ENCODE measurements at places on chromosomes 16 and 17. TPM values are rescaled to one million over a fixed set of nuclear protein-coding genes. Genes with fewer than 3 reads are reported as not detected.

Gene ASB16
- total RNA-seq, result not detected

DNA sequence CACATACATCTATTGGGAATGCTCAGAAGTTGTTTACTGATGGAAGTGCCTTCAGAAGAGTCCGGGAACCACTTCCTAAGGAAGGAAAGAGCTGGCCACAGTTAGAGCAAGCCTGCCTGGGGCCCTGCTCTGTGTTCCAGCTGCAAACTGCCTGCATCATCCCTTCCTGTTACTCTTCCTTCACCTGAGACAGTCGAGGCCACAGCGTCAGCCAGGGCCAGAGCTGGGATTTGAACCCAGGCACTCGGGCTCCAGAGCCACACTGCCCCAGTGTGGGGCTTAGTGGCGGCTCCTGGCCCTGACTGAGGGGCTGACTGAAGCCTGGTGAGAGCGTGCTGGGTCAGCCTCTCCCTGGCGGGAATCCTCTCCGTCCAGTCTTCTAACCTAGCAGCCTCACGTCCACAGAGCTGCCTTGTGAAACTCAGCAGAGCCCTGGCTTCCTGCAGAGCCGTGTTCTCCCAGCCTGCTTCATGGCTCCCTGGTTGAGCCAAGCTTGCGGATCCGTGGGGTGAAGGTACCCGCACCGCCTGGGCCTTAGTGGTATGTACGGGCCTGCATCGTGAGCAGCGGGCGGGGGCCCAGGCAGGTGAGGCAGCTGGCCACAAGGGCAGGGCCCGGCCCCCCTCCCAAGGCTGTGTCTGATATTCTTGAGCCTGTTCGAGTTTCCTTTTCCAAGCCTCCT lies 4.6 kb upstream of the C17orf99 start:
- H3K27ac ChIP-seq, result no peak overlapping the region
- no peaks in the 10 kb centered on the region for H3K36me3 ChIP-seq
- no peaks in the 10 kb centered on the region for H3K4me1 ChIP-seq
- H3K4me3 ChIP-seq, result no peak overlapping the region
- no peaks in the 10 kb centered on the region for H3K27me3 ChIP-seq

GRCh38 chr16:1097800-1098199 lies 1.8 kb upstream of the C1QTNF8 start:
- no peaks in the 10 kb centered on the region for H3K4me1 ChIP-seq
- no peaks in the 10 kb centered on the region for H3K36me3 ChIP-seq
- peaks cover 10% of the 10 kb centered on the region for H3K27me3 ChIP-seq
- DNase-seq, result peak; percentile 61

DNA sequence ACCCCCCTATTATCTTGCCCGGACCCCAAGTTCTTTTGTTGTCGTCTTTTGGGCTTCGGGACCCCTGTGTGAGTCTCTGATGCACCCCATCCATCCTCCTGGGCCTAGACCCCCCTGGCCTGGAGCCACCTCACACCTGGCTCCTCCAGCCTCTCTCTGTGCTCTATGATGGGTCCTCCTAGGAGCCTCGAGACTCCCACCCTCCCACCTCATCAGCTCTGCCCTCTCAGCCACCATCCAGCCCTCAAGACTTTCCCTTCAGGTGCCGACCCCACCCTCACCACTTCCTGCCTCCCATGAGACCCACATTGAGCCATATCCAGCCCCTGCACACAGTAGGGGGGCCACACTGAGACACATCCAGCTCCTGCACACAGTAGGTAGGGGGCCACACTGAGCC lies 8.7 kb upstream of the ATP2A3 start:
- no peak overlapping the region for H3K27ac ChIP-seq
- no peaks in the 10 kb centered on the region for H3K4me1 ChIP-seq
- no peak for DNase-seq
- no peaks in the 10 kb centered on the region for H3K36me3 ChIP-seq
- no peaks in the 10 kb centered on the region for H3K27me3 ChIP-seq

Gene LUC7L3
- 59.1 TPM for total RNA-seq

- H3K27ac ChIP-seq, result no peak overlapping the region
- H3K4me3 ChIP-seq, result no peak overlapping the region
- no peaks in the 10 kb centered on the region for H3K27me3 ChIP-seq
- H3K4me1 ChIP-seq, result peaks cover 17% of the 10 kb centered on the region
Measured at GRCh38 chr17:74999523-74999922, 12.1 kb downstream of the CDR2L start.

DNA sequence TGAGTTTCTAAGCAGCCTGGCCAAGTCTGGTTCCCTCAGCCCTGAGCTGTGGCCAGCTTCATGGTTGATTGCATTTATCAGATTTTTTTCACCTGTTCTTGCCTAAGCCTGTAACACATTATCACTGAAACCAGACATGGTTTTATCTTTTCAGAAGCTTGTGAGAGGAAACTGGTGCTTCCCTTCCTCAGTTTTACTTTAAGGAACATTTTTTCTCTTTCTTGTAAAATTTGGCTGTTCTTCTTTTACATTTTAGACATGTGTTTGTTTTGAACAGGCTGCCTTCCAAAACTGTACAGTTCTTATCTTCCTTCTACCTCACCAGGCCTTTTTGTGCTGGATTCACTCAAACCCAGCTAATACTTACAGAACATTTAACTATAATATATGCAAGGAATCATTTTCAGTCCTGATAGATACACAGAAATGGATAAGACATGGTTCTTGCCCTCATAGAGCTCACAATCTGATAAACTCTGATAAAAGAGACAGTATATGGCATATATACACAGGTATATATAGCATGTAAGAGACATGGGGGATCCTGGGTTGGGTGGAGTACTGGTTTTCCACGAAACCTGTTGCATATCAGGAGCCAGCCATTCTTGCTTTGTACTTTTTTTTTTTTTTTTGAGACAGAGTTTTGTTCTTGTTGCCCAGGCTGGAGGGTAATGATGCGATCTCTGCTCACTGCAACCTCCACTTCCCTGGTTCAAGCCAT lies 44.5 kb downstream of the ZNRF1 start:
- DNase-seq, result no peak
- H3K4me3 ChIP-seq, result no peak overlapping the region
- H3K36me3 ChIP-seq, result no peaks in the 10 kb centered on the region
- no peak overlapping the region for H3K27ac ChIP-seq

Gene TP53TG3C
- total RNA-seq, result not detected

DNA sequence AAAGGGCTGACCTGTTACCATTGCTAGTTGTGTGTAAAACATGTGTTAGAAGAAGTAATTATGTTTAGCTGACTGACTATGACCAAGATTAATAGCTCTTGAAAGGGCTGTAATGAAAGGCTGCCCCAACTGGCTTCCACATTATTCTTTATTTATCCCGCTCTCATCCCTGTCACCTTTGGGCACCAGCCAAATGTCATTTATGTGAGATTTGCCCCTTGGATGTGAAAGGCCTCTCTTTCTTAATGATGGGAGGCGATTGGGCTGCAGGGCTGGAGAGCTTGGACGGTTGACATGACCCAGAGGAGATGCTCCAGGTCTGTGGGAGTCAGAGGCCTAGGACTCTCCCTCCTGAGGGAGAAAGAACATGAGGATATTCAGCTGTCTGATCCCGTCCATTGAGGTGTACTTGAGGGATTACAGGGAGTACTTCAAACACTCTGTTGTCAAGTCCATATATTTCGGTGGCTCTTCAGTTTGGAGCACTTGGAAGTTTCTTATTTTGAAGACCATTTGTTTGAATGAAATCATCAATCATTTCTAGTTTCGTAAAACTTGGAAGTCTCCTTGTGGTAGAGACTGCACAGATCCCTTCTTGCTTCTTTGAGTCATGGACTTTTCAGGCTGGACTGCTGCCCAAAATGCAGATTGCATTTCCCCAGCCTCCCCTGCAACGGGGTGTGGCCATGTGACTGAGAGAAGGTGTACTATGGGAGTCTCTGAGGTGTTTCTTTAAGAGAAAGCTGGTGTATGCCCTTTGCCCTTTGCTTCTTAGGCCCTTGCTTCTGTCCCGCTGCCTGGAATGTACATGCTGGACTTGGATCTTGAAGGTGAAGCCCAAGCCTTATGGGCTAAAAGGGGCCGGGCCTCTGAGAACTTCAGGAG lies 51.3 kb downstream of the FTO start:
- H3K4me1 ChIP-seq, result peaks cover 41% of the 10 kb centered on the region
- H3K36me3 ChIP-seq, result no peaks in the 10 kb centered on the region
- no peak overlapping the region for H3K27ac ChIP-seq
- DNase-seq, result peak; percentile 72

Data from GM23248 (cell line).